A549 treated with ZK216348 at 1 μM for 4 hours (cell line): ENCODE measurements at places on chromosomes 7 and 10. TPM values are rescaled to one million over a fixed set of nuclear protein-coding genes. Genes with fewer than 3 reads are reported as not detected.

INA gene
- total RNA-seq: 20.0 to 29.7 TPM (median 24.8 TPM) in 5 replicates

CTAGE8 gene
- total RNA-seq: not detected in 5 replicates

BCAP29 gene
- total RNA-seq: 25.2 to 55.7 TPM (median 39.8 TPM) in 5 replicates

MOSPD3 gene
- 14.8 to 23.1 TPM (median 20.0 TPM) in 5 replicates for total RNA-seq

CADPS2 gene
- 0.06 TPM in 1 of 5 replicates, not detected in the others for total RNA-seq

TET1 gene
- total RNA-seq: 0.26 to 0.64 TPM (median 0.58 TPM) in 5 replicates

SEMA3E gene
- total RNA-seq: 1.8 to 3.0 TPM (median 2.2 TPM) in 5 replicates

ADIRF gene
- not detected in 5 replicates for total RNA-seq

PHKG1 gene
- 0.12 to 0.68 TPM (median 0.52 TPM) in 5 replicates for total RNA-seq

TLX1 gene
- not detected in 5 replicates for total RNA-seq

CCDC146 gene
- 0.46 to 0.80 TPM (median 0.73 TPM) in 5 replicates for total RNA-seq

RSU1 gene
- 78.5 to 89.4 TPM (median 83.3 TPM) in 5 replicates for total RNA-seq

ACBD7 gene
- 0.67 to 1.4 TPM (median 0.84 TPM) in 5 replicates for total RNA-seq

OR9A2 gene
- total RNA-seq: not detected in 5 replicates

GNAT3 gene
- total RNA-seq: not detected in 5 replicates

TFPI2 gene
- 200 to 249 TPM (median 224 TPM) in 5 replicates for total RNA-seq

ENKUR gene
- 0.25 to 0.48 TPM (median 0.37 TPM) in 5 replicates for total RNA-seq

HOXA6 gene
- total RNA-seq: 1.0 to 2.6 TPM (median 1.9 TPM) in 5 replicates

PHTF2 gene
- total RNA-seq: 8.9 to 18.8 TPM (median 13.7 TPM) in 5 replicates

CPSF4 gene
- total RNA-seq: 30.1 to 48.2 TPM (median 44.5 TPM) in 5 replicates

NAT16 gene
- total RNA-seq: 0.13 to 0.29 TPM (median 0.22 TPM) in 5 replicates

PIK3AP1 gene
- total RNA-seq: 0.47 to 0.99 TPM (median 0.63 TPM) in 5 replicates

DNAJB12 gene
- total RNA-seq: 27.9 to 34.9 TPM (median 33.0 TPM) in 5 replicates

ENTPD1 gene
- total RNA-seq: 0.05 to 0.17 TPM in 2 of 5 replicates, not detected in the others

FFAR4 gene
- total RNA-seq: 0.12 to 0.33 TPM (median 0.22 TPM) in 5 replicates

GTF2I gene
- 66.1 to 105 TPM (median 95.3 TPM) in 5 replicates for total RNA-seq

NEUROG3 gene
- total RNA-seq: not detected in 5 replicates

PRTFDC1 gene
- total RNA-seq: 14.0 to 22.2 TPM (median 18.0 TPM) in 5 replicates

CTAGE15 gene
- total RNA-seq: not detected in 5 replicates

HSPA12A gene
- 9.5 to 13.3 TPM (median 11.5 TPM) in 5 replicates for total RNA-seq

BTBD16 gene
- 0.22 to 0.92 TPM (median 0.58 TPM) in 5 replicates for total RNA-seq

HABP2 gene
- total RNA-seq: 0.07 to 0.12 TPM (median 0.09 TPM) in 4 of 5 replicates, not detected in the other

CCDC172 gene
- not detected in 5 replicates for total RNA-seq

TBXAS1 gene
- 13.3 to 17.3 TPM (median 15.3 TPM) in 5 replicates for total RNA-seq

HOXA5 gene
- total RNA-seq: 3.2 to 7.3 TPM (median 5.8 TPM) in 5 replicates

SAMD8 gene
- 6.2 to 15.4 TPM (median 12.2 TPM) in 5 replicates for total RNA-seq

ITPRID1 gene
- total RNA-seq: not detected in 5 replicates

NYAP1 gene
- total RNA-seq: 1.9 to 5.7 TPM (median 4.1 TPM) in 5 replicates

ACTR3C gene
- total RNA-seq: not detected in 5 replicates

GFRA1 gene
- 7.1 to 11.1 TPM (median 10.0 TPM) in 5 replicates for total RNA-seq

EVX1 gene
- total RNA-seq: 0.14 to 0.19 TPM (median 0.15 TPM) in 3 of 5 replicates, not detected in the others

RASA4B gene
- 0.78 to 2.1 TPM (median 1.5 TPM) in 5 replicates for total RNA-seq

EEPD1 gene
- 49.8 to 67.2 TPM (median 54.4 TPM) in 5 replicates for total RNA-seq

CPN1 gene
- 0.16 to 0.28 TPM (median 0.22 TPM) in 4 of 5 replicates, not detected in the other for total RNA-seq

RNF32 gene
- total RNA-seq: 1.1 to 3.1 TPM (median 1.6 TPM) in 5 replicates

R3HCC1L gene
- 13.2 to 17.1 TPM (median 15.0 TPM) in 5 replicates for total RNA-seq

ZNF485 gene
- 1.4 to 2.4 TPM (median 1.8 TPM) in 5 replicates for total RNA-seq

TMEM270 gene
- 0.23 to 0.40 TPM in 2 of 5 replicates, not detected in the others for total RNA-seq

SPDYE2B gene
- total RNA-seq: not detected in 5 replicates

NPC1L1 gene
- 0.06 to 0.14 TPM (median 0.08 TPM) in 5 replicates for total RNA-seq

DYNC1I1 gene
- not detected in 5 replicates for total RNA-seq

THSD7A gene
- total RNA-seq: 1.6 to 3.3 TPM (median 3.1 TPM) in 5 replicates

ZNF239 gene
- 2.0 to 2.8 TPM (median 2.4 TPM) in 5 replicates for total RNA-seq

NODAL gene
- not detected in 5 replicates for total RNA-seq

CABCOCO1 gene
- total RNA-seq: 0.16 to 0.32 TPM (median 0.20 TPM) in 4 of 5 replicates, not detected in the other

TMEM140 gene
- 0.84 to 1.4 TPM (median 0.97 TPM) in 5 replicates for total RNA-seq

NUTM2E gene
- total RNA-seq: 0.25 to 0.90 TPM (median 0.31 TPM) in 5 replicates
